Lower leg skin (tissue), 4 donors: ENCODE measurements at places on chromosomes 3 and 15.
A peak's percentile ranks its signal among the peaks of the same experiment; 100 is the strongest.

DNA sequence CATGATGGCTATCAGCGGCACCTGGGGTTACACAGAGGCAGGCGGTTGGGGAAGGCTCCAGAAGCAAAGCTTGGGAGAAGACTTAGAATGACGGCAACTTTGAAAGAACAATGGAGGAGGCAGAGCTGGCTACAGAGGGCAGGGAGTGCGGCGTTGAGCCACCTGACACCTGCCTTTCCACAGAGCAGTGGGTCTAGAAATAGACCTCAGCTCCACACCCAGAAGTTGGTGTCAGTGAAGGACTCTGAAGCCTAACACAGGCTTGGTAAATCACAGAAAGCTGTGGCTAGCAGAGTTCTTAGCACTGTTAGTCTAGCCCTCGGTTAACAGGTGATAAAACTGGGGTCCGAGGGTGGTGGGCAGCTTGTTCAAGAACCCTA is 23.1 kb upstream of the EHD4 start:
- DNase-seq, result no peak

DNA sequence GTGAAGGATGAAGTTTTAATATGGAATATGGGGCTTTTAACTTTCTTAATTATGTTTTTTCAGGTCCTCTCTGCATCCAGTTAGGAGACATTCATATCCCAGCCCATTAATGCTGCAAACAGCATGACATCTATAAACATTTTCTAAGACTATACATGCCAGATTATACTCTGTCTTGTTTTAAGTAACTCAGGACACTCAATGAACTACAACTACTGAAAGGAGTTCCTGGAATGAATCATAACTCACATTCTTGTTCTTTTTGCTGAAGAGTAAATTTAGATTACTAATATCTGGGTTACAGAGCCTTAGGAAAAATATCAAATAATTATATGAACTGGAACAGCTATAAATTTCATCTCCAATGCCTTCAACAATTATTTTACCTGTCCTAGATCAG is 167.4 kb downstream of the STAG1 start:
- no peak for DNase-seq

DNA sequence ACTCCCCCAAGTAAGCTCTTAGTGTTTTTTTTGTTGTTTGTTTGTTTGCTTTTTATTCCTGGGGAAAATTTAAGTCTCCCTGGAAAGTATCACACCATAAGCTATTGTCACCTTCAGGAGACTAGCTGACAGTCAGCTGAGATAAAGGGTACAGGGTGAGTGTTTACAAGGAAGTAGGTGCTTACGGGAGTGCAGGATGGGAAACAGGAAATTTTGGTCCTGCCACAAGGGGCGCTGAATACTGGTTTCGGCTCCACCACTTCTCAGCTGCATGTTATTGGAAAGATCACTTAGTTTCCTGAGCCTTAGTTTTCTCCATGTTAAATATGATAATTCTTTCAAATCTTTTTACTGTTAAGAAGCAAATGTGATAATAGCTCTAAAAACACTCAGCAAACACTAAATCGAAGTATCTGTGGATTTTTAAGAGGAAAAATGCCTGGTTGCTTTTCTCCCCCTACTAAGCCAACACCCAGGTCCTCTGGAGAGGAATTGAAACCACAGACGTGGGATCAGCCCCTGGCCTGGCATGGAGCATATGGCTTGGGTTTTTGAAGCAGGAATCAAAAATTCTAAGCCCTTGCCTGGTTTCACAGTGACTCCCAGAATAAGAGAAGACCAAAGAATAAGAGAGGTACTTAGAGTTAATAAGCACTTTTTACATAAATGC is 90.7 kb downstream of the SCN11A start:
- DNase-seq, result no peak

- DNase-seq, result no peak
Measured at GRCh38 chr3:37627951-37628620, 233.6 kb upstream of the CTDSPL start.

DNA sequence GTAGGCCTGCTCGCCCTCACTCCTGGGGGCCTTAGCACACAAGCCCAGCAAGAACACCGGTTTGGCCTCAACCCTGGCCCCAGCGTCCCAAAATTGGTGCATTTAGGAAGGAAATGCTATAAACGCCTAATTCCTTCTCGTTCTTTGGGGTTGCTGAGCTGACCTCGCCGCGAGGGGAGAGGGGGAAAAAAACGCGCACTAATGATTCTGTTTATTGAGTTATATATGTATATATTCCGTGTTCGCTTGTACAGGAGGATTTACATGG is 3.9 kb downstream of the FEZF2 start:
- no peak for DNase-seq

GRCh38 chr3:90032980-90033641 is 925.7 kb downstream of the EPHA3 start:
- DNase-seq, result no peak

- DNase-seq, result peak; percentile 95
Measured at GRCh38 chr3:194134231-194134756, 1.7 kb upstream of the HES1 start.

GRCh38 chr3:191329654-191330529 is at the start of gene UTS2B:
Gene UTS2B, minus strand, starts transcription at chr3:191330526. Its CDS starts 48,337 bp downstream, at chr3:191282189.
- DNase-seq, result peak; percentile 91

DNA sequence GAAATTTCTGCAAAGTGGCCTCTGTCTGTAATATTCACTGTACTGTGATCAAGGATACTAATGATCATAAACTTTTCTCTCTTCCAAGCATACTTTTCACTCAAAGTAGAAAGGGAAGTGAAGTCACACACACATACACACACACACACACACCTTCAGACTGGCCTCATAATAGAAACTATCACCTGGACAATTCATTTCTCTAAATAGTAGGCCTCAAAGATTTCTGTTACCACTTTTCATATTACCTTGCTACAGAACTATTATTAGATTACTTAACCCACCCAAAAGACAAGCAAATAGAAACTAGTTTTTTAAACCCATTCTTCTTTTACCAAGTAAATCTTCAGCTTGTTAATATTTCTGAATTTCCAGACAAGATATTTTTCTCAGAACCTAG is 12.2 kb downstream of the CPB1 start:
- no peak for DNase-seq

DNA sequence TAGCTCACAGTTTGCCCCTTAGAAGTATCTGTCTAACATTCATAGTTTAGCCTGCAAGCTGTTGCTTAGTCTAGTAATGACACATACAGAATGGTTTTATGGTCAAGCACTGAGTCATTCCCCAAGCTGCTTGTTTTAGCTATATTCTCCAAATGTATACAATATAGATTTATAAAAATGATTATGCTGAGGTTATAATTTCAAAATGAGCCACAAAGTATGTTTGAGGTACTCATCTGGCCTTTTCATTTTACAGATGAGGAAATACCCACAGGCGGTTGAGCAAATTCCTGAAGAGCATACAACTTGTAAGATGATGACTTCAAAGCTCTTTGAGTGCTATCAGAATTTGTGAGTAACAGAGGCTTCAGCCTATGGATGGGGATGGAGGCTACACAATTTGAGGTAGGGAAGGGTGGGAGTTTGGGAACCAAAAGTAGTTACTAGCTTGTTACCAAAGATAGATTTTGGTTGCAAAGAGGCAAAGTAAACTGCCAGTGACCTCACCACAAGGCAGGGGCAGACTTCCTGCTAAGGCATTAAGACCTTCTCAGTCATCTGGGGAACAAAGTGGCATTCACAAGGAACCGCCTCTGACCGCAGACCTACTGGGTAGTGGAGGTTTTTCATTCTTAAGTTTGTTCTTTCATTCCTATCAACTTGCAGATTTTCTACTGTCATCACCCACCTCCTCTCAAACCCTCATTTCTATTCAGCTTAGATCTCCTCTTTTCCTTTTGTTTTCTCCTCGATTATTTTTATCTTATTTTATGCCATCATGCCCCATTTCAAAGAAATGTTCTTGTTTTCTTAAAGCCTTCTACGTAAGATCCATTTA is 257.2 kb upstream of the NECTIN3 start:
- no peak for DNase-seq

GRCh38 chr3:5084224-5084623 is 37.9 kb upstream of the ARL8B start:
- DNase-seq, result no peak

DNA sequence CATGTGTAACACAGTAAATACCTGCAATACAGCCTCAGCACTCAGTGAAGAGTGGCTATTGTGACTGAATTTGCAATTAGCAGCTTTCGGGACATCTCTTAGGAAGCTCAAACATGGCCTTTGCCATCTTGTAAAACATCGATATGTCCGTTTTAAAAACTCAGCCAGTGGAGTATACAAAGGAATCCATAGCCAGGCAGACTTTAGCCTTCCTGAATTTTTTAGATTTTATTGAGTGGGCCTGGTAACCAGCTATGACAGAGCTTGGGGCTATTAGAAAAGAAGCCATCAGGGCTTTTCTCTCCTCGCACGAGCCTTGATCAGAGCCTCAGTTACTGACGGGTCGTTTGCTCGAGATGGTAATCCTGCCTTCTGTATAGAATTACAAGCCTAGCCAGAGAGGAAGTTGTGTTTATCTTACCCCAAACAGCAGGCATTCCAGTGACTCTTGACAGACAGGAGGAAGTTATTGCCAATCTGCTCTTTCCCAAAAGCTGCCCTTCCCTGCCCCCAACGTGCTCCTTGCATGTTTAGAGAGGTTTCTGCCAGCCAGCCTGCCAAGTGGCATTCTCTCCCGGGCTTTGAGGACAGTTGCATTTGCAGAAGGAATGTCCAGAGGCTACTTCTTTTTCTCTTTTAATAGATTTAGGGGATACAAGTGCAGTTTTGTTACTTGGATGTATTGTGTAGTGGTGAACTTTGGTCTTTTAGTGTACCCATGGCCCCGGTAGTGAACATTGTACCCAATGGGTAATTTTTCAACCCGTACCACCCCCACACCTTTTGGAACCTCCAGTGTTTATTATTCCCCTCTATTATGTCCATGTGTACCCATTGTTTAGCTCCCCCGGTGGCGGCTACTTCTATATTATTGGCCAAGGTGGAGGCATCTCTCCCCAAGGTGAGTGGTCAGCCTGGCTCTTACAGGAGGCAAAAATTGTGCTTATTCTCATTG is 40.6 kb downstream of the ITPR1 start:
- DNase-seq, result no peak

DNA sequence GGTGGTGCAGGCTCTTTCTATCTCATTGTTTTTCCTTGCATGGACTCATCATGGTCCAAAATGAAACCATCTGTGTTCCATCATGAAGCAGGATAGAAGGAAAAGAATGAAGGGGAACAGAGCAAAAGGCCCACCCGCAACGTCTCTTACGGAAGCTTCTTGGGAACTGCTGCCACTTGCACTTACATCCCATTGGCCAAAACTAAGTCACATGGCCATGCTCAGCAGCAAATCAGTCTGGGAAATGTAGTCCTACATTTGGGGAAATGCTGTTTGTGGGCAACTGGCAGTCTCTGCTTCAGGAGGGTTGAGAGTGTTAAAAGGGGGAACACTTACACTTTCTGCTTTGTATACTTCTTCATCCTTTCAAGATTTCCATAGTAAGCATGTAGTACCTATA is 191.6 kb downstream of the SV2B start:
- DNase-seq, result no peak

DNA sequence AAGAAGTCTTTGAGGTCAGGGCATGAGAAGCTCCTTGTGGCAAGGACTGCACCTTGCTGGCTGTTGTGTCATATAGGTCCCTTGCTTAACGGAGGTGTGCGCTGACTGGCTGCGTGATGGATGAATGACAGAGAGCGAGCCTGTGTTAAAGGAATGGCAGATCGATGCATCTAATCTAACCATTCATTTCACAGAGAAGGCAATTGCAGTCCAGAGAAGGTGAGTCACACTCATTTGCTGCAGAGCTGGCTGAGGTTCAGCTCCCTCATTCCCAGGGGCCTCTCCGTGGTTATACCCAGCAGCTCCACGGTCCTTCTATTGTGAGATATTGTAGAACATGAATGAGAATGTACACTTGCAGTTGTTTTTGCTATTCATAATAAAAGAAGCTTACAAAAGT is 289.3 kb downstream of the EPHB1 start:
- DNase-seq, result no peak

GRCh38 chr3:12816521-12817342 is 20.3 kb downstream of the CAND2 start:
- no peak for DNase-seq

DNA sequence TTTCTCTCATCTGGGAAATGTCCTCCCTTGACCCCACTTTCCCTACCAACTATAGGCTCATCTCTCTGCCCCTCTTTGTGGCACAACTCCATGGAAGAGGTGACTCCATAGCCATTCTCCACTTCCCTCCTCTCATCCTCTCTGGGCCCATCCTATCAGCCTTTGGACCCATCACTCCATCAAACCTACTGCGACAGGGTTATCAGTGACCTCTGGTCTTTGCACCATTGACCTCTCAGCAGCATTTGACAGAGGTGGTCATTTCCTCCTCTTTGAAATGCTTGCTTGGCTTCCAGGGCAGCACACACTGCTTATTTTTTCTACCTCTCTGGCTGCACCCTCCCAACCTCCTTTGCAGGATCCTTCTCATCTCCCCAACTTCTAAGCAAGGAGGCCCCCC is 113.1 kb upstream of the SLC25A36 start:
- DNase-seq, result no peak

DNA sequence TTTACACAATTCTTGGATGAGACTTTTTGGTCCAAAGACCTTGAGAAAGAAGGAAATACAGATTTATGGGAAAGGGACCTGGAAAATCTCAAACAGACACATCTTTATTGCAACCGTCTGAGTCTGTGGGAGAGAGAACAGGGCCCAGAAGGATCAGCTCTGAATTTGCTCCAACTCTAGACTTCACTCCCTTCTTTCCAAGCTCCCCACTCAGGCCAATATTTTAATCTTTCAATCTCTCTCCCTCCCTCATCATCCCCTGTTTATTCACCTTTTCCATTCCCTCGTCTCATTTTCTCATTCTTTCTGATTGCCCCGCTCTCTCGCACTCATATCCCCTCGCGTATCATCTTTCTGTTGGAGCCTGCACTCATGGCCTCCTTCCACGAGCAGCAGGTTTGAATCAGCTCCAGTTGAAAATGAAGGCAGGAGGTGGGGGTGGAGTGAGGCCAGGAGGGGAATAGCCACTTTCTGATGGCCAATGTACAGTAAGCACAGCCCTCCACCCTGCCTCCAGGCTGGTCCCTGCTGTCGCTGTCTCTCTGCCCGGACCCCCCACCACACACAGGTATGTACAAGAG is 63.6 kb upstream of the BOC start:
- DNase-seq, result no peak

DNA sequence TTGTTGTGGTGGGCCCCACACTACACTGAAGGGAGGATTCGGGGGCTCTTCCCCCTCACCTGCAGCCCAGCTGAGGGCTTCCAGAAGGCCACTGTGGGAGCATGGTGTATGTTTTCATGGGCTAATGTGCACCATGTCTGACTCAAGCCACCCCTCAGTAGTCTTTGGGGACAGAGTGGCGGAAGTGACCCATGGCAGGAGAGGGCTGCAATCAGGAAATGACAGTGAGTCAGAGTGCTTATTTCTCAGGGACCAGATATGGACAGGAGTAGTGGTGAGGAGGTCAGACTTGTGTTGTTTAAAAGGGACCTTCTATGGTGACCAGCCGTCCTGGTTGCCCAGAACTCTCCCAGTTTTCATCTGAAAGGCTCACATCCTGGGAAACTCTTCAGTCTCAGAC is 32.8 kb upstream of the SLC9A9 start:
- no peak for DNase-seq

DNA sequence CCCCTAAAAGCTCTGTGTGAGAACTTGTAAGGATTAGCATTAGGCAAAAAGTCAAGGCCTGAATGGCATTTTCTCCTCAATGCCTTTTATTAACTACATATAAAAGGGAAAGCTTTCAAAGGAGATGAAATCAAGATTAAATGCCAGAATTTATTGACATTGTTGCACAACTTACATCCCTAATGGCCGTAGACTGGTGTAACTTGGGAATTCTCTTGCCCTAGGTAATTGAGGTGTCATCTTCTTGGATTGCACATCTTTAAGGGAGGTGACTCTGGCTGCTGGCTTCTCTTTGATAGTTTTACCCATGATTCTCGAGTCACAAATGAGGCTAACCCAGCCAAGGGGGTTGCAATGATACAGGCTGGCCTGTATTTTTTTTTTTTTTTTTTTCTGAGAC is 249.1 kb downstream of the TBL1XR1 start:
- DNase-seq, result no peak
